ENCODE measurements at places on chromosomes 16 and 17. TPM values are rescaled to one million over a fixed set of nuclear protein-coding genes. Genes with fewer than 3 reads are reported as not detected.

GRCh38 chr17:73934696-73935095 is 268.8 kb upstream of the RPL38 start:
- H3K4me3 ChIP-seq = no peak overlapping the region
- no peaks in the 10 kb centered on the region for H3K27me3 ChIP-seq
- no peak overlapping the region for H3K27ac ChIP-seq
- H3K36me3 ChIP-seq = no peaks in the 10 kb centered on the region
- H3K4me1 ChIP-seq = no peaks in the 10 kb centered on the region

DNA sequence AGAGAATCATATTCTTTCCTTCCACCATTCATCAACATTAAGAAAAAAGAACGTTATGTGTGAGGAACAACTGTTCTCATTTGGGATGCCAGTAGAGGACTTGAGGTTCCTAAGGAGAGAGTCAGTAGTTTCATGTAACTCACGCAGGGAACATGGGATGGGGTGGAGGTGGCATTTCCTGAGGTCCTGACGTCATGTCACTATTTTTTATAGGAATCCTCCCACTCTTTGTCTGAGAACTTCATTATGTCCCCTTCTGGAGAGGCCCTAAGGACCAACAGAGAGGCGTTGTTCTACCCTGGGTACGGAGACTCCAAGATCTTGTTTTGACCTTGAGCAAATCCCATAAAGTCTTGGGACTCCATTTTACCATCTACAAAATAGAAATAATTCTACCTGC is 211.7 kb upstream of the SOX9 start:
- no peaks in the 10 kb centered on the region for H3K36me3 ChIP-seq
- no peak for DNase-seq
- H3K4me1 ChIP-seq = no peaks in the 10 kb centered on the region
- no peak overlapping the region for H3K4me3 ChIP-seq

DNA sequence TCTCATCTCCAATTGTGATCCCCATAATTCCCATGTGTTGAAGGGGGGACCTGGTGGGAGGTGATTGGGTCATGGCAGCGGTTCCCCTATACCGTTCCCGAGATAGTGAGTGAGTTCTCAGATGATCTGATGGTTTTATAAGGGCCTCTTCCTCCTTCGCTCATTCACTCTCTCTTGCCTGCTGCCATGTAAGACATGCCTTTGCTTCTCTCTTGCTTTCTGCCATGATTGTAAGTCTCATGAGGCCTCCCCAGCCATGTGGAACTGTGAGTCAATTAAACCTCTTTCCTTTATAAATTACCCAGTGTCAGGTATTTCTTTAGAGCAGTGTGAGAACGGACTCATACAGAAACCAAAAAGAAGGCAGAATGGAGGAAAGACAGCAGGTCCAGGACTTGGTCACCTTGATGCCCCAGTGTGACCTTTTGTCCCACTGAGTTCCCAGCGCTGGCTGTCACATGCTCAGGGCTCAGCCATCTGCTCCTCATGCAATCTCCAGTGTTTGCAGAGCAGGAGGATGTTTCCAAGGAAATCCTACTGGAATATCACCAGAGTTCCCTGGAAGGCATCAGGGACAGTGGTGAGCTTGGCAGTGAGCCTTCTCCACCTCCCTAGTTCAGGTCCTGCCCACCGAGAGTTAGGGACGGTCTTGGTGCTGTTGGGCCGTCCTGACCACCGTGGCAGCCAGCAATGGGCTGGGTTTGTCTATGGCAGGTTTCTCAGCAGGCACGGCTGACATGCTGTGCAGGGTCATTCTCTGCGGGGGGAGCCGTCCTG is 96.7 kb downstream of the SEC14L1 start:
- H3K36me3 ChIP-seq = no peaks in the 10 kb centered on the region
- no peak for DNase-seq
- no peaks in the 10 kb centered on the region for H3K27me3 ChIP-seq
- H3K4me1 ChIP-seq = no peaks in the 10 kb centered on the region
- no peak overlapping the region for H3K27ac ChIP-seq
- H3K4me3 ChIP-seq = no peak overlapping the region

GRCh38 chr16:62869837-62870236 is 833.6 kb upstream of the CDH8 start:
- no peak overlapping the region for H3K27ac ChIP-seq
- H3K27me3 ChIP-seq = no peaks in the 10 kb centered on the region
- no peak overlapping the region for H3K4me3 ChIP-seq
- DNase-seq = no peak

DNA sequence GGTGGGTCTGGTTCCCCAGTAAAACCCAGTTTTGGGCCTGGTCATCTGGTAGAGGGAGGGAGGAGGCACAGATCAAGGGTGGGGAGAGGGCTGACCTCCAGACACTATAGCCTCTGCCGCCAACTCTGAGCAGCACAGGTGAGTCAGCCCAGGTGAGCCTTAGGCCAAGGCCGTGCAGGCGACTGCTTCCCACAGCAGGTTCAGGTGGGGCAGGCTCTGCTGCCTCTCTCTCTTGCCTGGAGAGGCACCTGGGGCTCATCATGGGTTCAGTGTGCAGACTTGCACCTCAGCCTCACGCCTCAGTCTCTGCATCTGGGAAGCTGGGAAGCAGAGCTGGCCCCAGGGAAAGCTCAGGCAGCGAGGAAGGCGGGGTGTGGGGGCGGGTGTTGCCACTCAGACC is 37.8 kb upstream of the IL34 start:
- H3K27me3 ChIP-seq = no peaks in the 10 kb centered on the region
- H3K4me3 ChIP-seq = no peak overlapping the region
- DNase-seq = no peak
- no peaks in the 10 kb centered on the region for H3K4me1 ChIP-seq
- no peak overlapping the region for H3K27ac ChIP-seq
- H3K36me3 ChIP-seq = no peaks in the 10 kb centered on the region

Gene FBXW10
- not detected for total RNA-seq

Gene RBFOX1
- total RNA-seq = 0.36 TPM

Gene CSH2
- not detected for total RNA-seq

Data from sigmoid colon (tissue), 7 donors.